ENCODE measurements at places on chromosomes 6 and 20.

GRCh38 chr6:12265296-12265695, 24.9 kb upstream of the EDN1 start:
- DNase-seq: no peak

- DNase-seq: no peak
These were observed 24.9 kb upstream of the FKBP1A start for GRCh38 chr20:1417790-1418189.

DNA sequence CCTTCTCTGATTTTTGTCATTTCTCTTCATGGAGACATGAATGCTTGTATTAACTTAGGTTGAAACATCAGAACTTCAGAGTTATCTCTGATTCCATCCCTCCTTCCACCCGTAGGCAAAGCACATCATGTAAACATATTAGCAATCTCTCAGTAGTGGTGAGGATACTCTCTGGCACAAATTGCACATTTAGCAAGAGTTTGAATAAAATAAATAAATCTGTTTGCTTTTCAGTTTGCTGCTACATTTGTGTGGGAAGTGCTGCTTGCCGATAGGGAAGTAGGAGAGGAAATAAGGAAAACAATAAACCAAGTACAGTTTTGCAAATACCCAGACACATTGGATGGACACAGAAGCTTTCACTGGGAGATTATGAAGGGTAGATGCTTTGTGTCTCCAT, 359.0 kb downstream of the BCKDHB start:
- no peak for DNase-seq

GRCh38 chr6:160368670-160369069, 20.5 kb downstream of the SLC22A3 start:
- no peak for DNase-seq

DNA sequence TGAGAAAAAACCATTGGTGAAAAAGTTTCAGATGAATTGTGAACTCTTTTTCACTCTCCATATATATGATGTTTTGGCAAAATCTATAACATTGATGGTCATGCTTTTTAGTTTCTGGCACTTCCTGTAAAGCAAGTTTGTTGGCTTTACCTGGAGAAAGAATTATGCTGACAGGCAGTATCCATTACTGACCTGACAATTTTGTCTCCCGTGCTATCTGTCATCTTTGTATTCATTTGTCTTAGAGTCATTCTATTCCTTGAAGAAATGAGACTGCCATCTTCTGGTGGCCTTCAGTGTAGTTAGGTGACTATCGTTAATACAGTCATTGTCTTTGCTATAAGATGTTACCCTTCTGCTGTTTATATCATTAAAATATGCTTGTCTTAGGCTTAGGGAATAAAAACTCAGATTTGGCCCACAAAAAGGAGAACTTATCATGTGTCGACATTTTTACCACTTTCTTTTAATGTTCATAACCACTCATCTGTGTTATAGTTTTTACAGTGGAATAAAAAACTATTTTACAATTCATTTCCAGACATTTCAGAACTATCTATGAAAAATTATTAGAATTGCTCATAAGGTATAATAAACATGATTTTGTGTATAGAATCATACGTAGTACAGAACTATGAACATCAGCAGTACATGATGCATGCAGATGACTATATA, 707.0 kb downstream of the EPM2A start:
- DNase-seq: no peak

- peak; percentile 21 for DNase-seq
These were observed 16.5 kb downstream of the MTHFD1L start for GRCh38 chr6:150881911-150882481.

DNA sequence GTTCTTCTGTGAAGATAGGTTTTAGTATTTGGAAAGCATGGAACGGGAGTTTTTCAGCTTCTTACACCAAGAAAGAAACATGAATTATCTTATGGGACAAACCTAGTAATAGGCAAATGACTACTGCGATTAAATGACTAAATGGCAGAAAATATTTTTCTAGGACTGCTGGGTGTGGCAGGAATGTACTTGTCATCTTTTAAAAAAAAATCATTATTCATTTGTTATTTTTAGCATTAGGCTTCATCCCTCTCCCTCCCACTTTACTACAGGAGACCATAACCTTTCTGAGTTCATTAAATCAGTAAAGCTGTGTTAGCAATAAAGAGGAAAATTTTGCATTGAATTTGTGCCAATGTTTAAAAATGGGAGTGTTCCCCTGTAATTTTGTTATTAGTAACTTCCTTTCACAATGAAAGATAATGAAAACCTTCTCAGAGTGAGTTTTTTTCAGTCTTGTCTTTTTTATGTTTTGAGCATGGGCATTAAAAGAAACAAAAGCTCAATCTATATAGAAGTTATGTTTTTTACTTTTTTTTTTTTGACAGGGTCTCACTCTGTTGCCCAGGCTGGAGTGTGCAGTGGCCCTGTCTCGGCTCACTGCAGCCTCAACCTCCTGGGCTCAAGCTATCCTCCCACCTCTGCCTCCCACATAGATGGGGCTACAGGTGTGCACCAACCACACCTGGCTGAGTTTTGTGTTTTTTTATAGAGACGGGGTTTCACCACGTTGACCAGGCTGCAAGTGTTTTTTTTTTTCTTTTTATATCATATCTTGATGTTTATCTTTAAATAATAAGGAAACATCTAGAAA, 105.6 kb upstream of the CLDN20 start:
- DNase-seq: no peak

DNA sequence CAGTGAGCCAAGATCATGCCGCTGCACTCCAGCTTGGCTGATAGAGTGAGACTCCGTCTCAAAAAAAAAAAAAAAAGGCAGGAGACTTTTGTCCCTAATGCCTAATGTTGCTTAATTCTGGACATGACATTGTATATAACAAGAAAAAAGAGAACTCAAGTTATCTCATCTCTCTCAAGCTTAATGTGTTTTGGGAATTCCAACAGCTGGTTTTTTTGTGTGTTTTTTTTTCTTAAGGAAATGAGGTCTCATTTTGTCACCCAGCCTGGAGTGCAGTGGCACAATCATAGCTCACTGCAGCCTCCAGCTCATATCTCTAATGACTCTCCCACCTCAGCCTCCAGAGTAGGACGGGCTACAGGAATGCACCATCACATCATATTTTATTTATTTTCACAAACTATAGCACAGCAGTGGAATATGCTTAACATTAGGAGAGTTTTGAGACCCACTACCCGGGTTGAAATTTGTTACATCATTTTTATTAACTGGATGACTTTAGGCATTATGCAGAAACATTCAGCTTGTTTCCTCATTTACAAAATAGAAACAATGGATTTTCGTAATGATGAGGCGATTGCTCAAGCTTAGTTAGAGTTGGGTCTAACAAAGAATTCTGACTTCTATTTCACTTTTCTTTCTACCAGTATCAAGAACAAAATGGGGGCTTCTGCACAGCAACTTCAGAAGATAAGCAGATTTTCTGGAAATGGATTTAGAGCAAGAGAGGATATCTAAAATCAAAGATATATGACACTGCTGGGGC, 104.1 kb upstream of the BTN3A2 start:
- no peak for DNase-seq

DNA sequence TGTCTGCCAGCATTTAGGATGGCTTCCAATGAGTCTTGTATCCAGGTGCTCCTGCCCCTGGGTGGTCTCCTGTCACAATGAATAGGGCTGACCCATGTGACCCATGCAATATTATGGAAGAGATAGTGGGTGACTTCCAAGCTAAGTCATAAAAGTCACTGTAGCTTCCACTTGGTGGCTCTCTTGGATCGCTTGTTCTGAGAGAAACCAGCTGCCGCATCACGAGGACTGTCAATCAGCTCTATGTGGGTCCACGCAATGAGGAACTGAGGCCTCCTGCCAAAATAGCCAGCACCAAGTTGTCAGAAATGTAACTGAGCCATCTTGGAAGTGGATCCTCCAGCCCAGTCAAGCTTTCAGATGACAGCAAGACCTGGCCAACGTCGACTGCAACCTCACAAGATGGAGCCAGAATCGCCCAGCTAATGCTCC, 14.9 kb upstream of the MATN4 start:
- DNase-seq: peak; percentile 26

- no peak for DNase-seq
These were observed 84.4 kb downstream of the BACH2 start for GRCh38 chr6:90212274-90212673.

GRCh38 chr6:31617010-31617409, 2.0 kb downstream of the AIF1 start:
- no peak for DNase-seq

GRCh38 chr6:167846997-167847606, 20.4 kb downstream of the AFDN start:
- DNase-seq: no peak

DNA sequence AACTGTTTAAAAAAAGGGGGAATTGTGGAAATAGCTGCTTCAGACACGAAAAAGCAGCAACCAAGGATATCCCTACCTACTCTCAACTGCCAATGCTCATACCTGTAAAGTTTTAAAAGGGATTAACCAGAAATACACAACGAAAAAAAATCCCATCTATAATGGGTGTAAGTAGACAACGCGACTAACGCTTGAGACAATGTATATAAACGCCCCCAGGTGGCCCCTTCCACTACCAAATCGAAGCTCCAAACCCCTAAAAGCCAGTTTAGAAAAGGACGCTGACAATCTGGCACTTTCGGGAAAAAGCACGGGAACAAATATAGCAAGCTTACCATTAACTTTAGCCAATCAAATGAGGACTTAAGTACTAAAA, 94.5 kb upstream of the BTN3A2 start:
- DNase-seq: no peak
